ENCODE measurements at places on chromosomes 7 and 10.

DNA sequence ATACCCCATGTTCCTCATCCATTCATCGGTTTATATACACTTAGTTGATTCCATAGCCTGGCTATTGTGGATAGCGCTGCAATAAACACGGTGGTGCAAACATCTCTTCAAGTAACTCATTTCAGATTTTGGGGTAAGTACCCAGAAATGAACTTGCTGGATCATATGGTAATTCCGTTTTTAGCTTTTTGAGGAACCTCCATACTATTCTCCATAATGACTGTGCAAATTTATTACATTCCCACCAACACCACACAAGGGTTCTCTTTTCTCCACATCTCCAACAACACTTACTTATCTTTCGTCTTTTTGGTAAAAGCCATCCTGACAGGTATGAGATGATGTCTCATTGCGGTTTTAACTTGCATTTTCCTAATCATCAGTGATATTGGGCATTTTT is 3.7 kb downstream of the NPFFR1 start:
- DNase-seq = no peak

DNA sequence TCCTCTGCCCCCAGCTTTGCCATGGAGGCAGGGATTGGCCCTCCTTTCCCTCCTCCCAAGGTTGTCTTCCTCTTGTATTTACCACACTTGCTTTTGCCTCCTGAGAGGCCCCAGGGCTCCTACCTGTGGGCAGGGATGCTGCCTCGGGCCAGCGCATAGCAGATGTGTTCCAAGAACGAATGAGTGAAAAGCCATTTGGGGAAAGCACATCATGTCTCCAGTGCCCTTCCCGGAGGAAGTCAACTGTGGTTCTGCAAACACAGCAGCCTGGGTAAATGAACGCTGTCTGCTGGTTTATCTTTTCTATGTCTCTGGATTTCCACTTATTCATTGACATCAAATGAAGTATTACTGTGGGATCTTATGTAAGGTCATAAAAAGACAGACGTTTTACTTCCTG is 161.7 kb downstream of the FANK1 start:
- DNase-seq = no peak

DNA sequence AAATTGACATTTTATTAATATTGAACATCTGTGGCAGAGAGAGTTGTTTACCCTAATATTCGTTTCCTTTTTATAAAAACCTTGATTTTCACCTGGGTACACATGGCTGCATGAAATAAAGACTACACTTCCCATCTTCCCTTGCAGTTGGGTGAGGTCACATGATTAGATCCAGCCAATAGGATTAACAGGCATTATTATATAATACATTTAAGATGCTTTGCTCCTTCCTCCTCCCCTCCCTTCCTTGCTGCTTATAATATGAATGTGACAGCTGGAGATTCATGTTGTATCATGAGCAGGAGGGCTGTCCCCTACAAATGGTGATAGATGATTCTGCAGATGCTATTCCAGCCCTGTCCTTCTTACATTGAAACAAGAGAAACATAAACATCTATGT is 146.6 kb downstream of the SH2D4B start:
- DNase-seq = no peak

DNA sequence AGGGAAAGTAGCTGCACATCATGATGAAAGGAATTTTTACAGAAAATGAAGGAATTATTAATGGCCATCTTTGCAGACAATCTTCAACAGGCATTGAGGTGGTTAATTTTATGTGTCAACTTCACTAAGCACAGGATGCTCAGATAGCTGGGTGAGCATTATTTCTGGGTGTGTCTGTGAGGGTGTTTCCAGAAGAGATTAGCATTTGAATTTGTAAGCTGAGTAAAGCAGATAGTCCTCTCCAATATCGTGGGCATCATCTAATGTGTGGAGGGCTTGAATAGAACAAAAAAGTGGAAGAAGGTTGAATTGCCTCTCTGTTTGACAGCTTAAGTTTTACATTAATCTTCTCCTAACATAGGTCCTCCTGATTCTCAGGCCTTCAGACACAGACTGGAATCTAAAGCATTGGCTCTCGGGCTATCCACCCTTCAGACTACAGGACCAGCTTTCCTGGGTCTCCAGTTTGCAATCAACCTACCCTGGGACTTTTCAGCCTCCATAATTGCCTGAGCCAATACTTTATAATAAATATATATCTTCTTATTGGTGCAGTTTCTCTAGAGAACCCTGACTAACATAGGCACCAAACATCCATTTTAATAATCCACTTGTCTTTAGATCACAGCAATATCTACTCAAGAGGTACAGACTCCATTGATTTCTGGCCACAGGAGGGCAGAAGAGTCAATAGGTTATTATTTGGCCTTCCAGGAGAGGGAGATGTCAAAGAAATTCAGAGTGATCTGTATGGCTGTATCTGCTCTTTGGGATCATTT is 10.5 kb upstream of the CRPPA start:
- no peak for DNase-seq

All from ovary (tissue), 10 donors.